ENCODE measurements at places on chromosomes 7 and 10.

GRCh38 chr7:90536449-90536848 is 59.7 kb upstream of the CDK14 start:
- DNase-seq: no peak

- no peak for DNase-seq
These were observed 70.6 kb upstream of the MET start for GRCh38 chr7:116601426-116601825.

DNA sequence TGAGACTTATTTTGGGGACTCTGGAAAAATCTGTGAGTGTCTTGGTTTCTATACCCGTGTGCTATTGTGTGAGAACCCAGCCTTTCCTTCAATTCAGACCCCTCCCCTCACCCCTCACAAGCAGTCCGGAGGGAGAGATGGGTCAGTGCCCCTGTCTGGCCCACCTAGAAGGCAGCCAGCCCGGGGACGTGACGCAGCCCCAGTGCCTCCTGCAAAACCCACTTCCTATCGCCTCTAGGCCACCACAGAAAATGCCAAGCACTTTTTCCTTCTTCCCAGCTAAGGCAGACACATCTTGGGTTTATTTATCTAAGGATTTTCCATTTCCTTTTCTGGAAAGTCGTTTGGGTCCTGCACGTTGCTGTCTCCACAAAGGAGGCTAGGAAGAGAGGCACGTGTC is 11.6 kb upstream of the AQP1 start:
- no peak for DNase-seq

DNA sequence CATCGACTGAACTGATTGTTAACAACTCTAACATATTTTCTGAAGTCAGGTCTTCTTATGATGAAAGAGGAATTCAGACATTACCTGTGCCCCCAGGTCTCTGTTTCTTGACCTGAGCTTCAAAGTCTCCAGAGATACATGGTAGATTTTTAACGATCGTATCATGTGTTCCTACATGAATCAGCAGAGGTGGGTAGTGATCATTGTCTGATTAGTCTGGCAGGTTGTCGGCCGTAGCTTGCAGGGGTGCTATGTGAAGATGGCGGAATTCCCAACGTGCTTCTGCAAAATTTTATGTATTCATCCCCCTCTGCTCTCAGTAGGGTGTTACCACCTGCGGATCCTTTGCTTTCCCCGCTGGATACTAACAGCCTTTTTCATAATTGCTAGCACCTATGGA is 581.9 kb downstream of the GATA3 start:
- no peak for DNase-seq

Data from stimulated activated CD4-positive, alpha-beta T cell treated with anti-CD3 and anti-CD28 coated beads, Interleukin-1b, Interleukin-23, amount 100 ng/mL, for 1 hour (primary cell).